ENCODE measurements at places on chromosomes 2 and 18. TPM values are rescaled to one million over a fixed set of nuclear protein-coding genes. Genes with fewer than 3 reads are reported as not detected.

GRCh38 chr2:168780669-168781071, 21.8 kb upstream of the NOSTRIN start:
- DNase-seq = no peak

Gene ADRA2B
- total RNA-seq = 0.90 TPM

Gene SPHKAP
- total RNA-seq = 0.10 TPM

GRCh38 chr2:100976061-100976460, 26.0 kb upstream of the RPL31 start:
- DNase-seq = no peak

Gene SIX2
- not detected for total RNA-seq

GRCh38 chr2:30721668-30722647, 85.3 kb downstream of the CAPN13 start:
- DNase-seq = peak; percentile 6

DNA sequence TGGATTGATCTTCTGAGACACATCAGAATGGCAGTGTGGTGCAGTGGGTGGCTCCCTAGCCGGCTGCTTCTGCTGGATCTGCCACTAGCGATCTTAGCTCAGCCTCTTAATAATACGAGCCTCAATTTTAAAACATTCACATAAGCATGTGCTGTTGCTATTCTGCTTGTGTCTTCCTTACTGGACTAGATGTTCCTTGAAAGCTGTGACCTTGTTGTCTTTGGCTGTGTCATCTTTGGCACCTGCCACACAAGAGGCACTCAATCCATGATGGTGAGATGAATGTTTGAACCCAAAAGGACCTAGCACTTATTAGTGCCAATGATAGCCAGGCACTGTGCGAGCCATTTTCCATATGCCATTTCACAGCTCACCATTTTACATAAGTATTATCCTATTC, 393.0 kb downstream of the ALK start:
- no peak for DNase-seq

GRCh38 chr2:56681659-56682396, 498.0 kb downstream of the CCDC85A start:
- DNase-seq = no peak

Gene CPO
- total RNA-seq = not detected

DNA sequence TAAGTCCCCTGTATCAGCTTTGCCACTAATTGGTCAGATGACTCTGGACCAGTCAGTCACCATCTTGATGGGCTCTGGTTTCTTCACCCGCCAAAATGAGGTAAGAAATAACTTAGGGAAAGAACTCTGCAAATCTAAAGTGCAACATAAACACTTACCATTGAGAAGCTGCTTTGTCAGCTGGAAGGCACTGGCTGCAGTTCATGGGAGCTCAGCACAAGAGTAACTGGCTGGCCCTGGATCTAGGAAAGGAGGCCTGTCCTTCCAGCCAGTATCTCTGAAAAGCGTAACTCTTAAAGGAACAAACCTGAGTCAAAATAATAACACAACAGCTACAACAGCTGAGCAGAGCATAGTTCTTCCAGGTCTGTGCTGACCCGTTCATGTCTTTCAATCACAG, 123.9 kb downstream of the CACNB4 start:
- DNase-seq = no peak

DNA sequence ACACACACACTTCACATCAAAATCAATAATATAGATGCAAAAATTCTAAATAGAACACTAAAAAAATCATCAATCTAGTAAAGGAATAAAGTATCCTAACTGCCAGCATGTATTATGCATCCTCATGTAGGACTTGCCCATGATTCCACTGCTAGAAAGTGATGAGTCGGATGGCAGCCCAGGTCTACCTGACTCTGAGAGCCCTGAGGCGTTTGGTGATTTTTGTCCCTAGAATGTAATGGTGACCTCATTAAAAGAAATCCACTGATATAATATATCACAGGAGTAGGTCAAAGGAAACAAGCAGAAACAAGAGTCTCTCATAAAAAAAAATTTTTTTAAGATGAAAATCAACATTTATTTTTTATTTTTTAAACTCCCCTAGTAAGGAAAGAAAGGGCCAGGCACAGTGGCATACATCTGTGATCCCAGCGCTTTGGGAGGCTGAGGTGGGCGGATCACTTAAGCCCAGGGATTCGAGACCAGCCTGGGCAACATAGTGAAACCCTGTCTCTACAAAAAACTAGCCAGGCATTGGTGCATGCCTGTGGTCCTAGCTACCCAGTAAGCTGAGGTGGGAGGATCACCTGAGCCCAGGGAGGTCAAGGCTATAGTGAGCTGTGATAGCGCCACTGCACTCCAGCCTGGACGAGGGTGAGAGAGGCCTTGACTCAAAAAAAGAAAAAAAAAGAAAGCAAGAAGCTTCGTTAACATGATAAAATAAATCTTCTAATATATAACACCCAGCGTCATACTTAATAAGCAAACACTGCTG, 24.4 kb upstream of the ACTG2 start:
- no peak for DNase-seq

GRCh38 chr2:74079522-74080341, 68.0 kb downstream of the BOLA3 start:
- DNase-seq = no peak

GRCh38 chr2:128797092-128797491, 478.4 kb upstream of the HS6ST1 start:
- no peak for DNase-seq

GRCh38 chr18:8366656-8367055, 242.6 kb upstream of the RAB12 start:
- no peak for DNase-seq

Gene FOSL2
- total RNA-seq = 74.2 TPM

All from colonic mucosa (tissue), 4 donors.